ENCODE measurements at places on chromosomes 13 and 19. TPM values are rescaled to one million over a fixed set of nuclear protein-coding genes. Genes with fewer than 3 reads are reported as not detected.

Gene GJB2
- 0.29 TPM for polyA plus RNA-seq

Gene FUT1
- 5.4 TPM for polyA plus RNA-seq

DNA sequence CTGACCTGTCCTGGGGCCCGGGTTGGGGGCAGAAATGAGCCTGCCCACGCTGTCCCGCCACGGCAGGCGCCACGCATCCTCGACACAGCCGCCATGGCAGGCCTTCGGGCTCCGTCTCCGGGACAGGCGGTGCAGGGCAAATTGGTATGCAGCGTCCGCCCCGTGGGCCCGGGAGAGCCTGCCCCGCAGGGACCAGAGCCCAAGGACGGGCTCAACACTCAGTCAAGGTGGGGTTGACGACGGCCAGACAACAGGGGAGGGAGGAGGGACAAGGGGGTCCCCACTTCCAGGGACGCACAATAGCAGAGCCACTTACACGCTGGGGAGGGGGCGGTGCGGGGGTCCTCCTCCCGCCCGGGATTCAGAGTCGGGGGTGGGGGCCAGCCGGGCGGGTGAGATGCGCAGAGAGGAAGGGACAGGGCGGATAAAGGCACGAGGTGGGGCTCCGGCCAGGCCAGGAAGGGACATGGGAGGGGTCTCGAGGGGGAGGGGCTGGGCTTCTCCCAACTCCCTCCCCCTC lies 1.2 kb downstream of the CTXN1 start:
- no peak for DNase-seq
- H3K36me3 ChIP-seq: no peaks in the 10 kb centered on the region
- peaks cover 47% of the 10 kb centered on the region for H3K4me1 ChIP-seq

Gene CCDC70
- polyA plus RNA-seq: not detected

DNA sequence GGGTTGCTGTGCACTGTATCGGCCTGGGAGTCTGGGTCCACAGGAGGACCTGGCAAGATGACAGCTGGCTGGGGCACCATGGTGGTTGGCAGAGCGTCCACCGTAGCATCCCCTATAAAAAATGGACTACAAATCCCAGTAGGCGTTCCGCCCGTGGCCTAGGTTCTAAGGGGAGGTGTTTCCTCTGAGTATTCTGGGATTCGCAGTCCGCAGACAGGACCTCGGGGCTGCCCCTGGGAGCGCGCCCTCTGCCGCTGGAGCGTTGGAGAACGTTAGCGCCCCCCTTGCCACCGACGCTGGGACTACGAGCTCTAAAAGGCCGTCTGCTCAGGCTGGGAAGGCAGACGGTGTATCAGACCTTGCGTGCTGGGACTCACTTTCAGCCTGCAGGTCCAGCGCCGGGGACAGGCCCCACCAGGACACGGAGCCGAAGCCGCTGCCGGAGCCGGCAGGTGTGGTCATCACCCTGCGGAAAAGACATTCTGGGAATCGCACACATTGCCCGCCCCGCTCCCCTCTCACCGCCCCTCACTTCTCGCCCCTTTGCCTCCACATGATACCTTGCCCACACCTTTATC lies 372 bp downstream of the DNAAF3 start:
- H3K27me3 ChIP-seq: peaks cover 9% of the 10 kb centered on the region
- H3K27ac ChIP-seq: no peak overlapping the region
- no peaks in the 10 kb centered on the region for H3K4me1 ChIP-seq

- H3K4me3 ChIP-seq: peak overlapping the region; percentile 100
- DNase-seq: no peak
- no peaks in the 10 kb centered on the region for H3K27me3 ChIP-seq
- peak overlapping the region; percentile 93 for H3K27ac ChIP-seq
These were observed 1.1 kb downstream of the LNX2 start for GRCh38 chr13:27619093-27619727.

Data from heart right ventricle (tissue), 16 donors.